HFF-Myc (cell line): ENCODE measurements at places on chromosomes 3 and 15.

GRCh38 chr3:197027151-197027895 is 2.3 kb downstream of the MELTF start:
- DNase-seq: no peak

- DNase-seq: no peak
These were observed 207.5 kb upstream of the ADAMTS9 start for GRCh38 chr3:64895106-64895990.

DNA sequence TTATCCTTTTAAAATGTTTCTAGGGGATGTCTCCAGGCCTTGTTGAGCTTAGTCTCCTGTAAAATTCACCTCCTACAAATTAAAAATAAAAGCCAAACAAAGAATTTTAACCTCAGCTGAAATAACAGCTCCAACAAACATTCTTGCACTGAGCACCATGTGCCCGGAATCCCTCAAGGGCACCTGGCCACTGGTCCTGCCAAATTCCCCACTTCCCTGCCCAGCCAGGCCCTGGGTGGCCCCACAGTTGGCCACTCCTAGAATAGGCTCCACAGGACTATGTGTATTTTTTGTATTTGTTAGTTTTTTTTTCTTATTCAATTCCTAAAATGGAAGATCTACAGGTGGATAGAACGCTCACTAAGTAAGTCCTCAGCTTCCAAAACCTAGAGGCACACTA is 33.1 kb upstream of the PLA2G4E start:
- no peak for DNase-seq

GRCh38 chr15:47717036-47717612 is at the start of gene SEMA6D:
SEMA6D (plus strand) TSS chr15:47717505; CDS start chr15:47759799, 42,294 bp downstream.
- DNase-seq: peak; percentile 36

DNA sequence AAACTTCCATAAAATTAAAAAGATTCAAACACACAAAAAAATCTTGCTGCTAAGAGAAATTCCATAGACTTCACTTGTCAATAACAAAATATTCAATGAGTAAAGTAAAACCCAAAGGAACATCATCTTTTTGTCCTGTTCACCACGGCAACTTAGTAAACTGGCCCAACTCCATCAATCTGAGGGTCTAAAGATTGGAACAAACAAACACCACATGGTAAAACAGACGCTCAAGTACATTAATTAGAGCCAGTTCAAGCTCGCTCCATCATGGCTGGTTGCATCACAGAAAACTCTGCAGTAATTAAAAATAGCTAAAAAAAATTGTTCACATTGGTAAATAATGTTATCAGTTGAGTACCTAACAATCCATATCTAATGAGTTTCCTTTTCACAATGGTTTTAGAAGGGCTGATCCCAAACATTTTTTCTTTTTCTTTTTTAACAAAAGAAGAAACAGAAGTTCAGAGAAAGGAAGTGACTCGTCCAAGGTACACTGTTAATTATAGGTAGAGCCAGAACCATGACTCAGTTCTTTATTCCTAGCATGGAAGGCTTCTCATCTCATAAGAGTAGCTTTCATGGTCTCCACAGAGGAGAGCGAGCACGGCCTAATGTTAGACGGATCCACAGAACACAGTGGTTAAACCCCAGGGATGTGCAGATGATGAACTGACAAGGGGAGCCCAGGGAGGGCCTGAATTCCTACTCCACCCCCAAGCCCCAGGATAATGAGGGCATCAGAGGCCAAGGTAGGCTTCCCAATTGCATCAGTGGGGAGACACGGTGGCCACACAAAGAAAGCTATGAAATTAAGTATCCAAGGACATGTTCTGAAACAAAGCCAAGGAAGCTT is 79.2 kb upstream of the ARHGEF3 start:
- DNase-seq: no peak

DNA sequence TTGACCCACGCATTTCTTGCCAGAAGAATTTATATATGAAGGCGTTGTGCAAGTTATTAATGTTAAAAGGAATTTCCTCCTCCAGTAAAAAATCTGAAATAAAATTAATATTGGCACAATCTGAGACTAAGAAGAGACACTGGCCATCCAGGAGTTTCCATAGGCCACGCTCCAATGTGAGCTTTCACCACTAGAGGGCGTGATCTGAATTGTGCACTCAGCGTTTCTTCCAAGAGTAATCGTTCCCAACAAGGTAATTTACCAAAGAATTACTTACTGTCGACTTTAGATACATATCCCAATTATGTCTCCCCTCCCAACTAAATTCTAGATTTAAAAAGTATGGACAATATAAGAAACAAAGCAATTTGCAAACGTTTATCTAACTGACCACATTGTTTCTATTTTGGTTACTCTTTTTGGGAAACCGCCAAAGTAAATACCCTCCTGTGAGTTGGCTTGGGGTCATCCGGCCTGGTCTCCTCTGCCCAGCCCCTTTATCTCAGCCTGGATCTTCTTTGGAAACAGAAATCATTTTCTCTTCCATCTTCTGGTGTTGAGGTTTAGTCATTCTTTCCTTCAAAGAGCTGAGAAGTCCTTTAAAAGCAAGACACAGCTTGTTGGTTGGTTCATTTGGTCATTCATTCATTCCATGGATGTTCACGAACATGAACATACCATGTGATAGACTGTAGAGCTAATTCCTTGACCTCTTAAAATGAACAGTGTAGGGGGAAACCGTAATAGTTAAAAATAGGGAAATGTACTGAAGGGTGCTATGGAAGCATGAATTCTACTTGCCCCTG is 26.2 kb downstream of the POLR2M start:
- peak; percentile 52 for DNase-seq

- DNase-seq: no peak
These were observed 32.8 kb downstream of the TMEM212 start for GRCh38 chr3:171875923-171876412.

GRCh38 chr3:30768703-30769550 is 125.5 kb downstream of the GADL1 start:
- DNase-seq: peak; percentile 30

GRCh38 chr15:82810890-82811426 is 1.5 kb downstream of the WHAMM start:
- DNase-seq: no peak

DNA sequence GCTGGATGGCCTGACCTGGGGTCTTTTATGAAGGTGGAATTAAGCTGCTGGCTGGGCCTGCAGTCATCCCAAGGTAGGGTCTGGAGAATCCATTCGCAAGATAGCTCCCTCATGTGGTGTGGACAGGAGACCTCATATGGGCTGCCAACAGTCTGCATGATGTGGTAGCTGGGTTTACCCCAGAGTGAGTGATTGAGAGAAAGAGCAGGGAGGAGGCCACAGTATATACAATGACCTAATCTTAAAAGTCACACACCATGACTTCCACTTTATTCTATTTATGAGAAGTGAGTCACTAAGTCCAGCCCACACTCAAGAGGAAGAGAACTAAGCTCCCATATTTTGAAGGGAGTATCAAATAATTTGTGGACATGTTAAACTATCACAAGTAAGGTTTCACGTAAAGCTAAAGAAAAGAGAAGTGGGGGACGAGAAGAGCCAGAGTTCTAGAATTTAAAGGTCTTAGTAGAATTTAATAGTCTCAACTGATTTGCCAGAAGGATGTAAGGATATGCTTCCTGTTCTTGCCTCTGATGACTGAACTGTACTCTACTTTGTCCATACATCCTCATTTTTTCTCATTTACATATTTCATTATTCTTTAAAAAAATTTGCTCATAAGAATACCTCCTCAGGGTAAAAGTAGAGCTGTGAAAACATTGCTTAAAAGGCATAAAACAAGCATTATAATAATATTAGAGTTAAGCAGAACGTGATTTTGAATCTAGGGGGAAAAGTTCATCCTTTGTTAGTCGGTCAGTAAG is 184.4 kb downstream of the PEX5L start:
- DNase-seq: no peak

- DNase-seq: no peak
These were observed 10.5 kb upstream of the GADL1 start for GRCh38 chr3:30904996-30905395.

DNA sequence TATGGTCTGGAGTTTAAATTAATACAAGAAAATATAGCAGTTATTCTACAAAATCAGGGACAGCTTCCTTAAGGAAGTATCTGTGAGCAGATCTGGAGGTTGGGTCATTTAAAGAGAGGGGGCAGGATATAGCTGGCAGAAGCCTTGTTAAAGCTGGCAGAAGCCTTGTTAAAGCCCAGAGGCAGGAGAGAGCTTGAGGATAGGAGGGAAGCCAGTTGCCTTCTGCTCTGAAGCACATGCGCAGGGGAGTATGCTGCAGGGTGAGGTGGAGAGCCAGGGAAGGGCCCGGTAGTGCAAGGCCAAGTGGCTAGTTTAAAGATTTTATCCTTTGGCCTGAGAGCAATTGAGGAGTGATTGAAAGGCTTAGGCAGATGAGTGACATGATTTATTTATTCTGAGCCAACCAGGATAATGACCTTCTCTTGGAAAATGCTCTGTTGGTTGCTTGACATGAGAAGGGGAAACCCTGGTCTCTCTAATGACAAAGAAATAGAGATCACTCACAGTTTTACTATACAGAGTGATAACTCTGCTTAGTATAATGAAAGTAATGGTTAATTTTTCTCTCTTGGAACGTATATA is 3.9 kb downstream of the EAF1 start:
- no peak for DNase-seq

DNA sequence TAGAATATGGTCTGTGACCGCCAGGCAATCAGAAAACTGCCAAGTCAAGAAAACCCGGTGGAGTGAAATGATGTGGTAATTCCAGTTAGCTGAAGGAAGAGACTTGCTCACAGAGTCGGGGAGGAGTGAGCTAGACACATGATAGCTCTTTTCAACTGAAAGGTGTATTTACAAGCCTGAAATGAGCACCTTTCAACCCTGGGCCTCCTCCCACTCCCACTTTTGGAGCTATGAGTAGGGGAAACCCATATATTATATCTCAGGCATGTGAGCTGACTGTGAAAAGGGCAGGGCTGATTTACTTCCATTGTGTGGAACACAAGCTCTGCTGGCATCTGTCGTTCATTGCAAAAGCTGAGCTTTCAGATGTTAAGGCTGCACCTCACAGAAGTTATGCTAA is 960.2 kb downstream of the TUSC7 start:
- no peak for DNase-seq

GRCh38 chr3:138818185-138818860 is 16.4 kb downstream of the PIK3CB start:
- DNase-seq: no peak

DNA sequence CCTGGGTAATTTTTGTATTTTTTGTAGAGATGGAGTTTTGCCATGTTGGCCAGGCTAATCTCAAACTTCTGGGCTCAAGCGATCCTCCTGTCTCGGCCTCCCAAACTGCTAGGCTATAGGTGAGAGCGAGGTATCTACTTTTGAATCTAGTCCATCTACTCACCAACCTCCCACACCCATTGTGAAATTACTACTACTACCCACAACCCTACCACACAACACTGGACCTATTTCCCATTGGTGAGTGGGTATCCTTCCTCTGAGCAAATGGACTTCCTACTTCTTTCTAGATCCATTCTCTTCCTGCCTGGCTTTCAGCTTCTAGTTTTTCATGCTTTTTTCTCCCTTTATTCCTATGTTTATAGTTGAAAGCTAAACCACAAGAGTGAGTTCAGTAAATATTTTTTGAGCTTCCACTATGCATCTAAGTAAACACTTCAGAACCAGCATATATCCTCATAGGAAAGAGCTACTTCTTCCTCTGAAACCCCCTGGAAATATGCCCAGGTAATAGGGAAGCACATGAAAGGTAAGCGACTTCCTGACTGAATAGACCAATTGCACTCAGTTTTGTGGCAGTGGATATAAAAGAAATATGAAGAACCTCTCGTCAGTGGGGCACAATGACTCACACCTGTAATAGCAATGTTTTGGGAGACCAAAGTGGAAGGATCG is 39.1 kb downstream of the MYO1E start:
- DNase-seq: no peak

- DNase-seq: no peak
These were observed 87.5 kb downstream of the RPL39L start for GRCh38 chr3:187051724-187052366.

DNA sequence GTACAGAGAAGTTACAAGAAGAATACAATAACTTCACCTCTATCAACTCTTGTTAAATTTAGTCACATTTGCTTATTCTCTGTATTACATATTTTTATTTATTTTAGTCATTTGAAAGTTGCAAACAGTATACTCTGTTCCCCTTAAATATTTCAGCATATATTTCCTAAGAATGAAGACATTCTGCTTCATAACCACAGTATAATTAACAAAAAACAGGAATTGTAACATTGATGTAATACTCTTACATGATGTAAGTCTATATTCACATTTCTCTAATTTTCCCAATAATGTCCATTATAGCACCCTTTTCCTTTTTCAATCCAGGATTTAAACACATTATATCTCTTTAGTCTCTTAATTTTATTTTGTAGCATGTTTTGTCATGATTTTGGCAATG is 112.0 kb downstream of the AKAP13 start:
- DNase-seq: no peak

- DNase-seq: no peak
These were observed 190.1 kb upstream of the LPP start for GRCh38 chr3:187963677-187964385.

DNA sequence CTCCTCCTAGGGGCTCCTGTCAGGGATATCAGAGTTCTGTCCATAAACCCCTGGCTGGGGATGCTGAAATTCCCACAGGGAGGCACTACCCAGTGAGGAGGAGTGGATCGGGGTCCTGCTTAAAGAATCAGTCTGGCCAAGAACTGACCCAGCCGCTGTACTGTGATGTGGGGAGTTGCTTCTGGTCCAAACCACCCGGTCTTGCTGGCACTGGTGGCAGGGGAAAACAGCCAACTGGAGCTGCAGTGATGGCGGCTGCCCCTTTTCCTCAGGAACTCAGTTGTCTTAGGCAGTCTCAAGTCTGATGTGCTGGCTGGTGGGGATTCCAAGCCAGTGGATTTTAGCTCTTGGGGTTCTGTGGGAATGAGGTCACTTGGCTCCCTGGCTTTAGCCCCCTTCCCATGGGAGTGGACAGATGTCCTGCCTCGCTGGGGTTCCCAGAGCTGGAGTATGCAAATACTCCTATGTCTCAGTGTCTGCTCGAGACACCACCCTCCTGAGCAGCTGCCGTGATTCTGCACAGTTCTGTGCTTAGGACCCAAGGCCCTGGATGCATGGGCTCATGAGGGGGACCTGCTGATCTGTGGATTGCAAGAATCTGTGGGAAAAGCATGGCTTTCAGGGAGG is 97.1 kb downstream of the SLC25A26 start:
- no peak for DNase-seq

DNA sequence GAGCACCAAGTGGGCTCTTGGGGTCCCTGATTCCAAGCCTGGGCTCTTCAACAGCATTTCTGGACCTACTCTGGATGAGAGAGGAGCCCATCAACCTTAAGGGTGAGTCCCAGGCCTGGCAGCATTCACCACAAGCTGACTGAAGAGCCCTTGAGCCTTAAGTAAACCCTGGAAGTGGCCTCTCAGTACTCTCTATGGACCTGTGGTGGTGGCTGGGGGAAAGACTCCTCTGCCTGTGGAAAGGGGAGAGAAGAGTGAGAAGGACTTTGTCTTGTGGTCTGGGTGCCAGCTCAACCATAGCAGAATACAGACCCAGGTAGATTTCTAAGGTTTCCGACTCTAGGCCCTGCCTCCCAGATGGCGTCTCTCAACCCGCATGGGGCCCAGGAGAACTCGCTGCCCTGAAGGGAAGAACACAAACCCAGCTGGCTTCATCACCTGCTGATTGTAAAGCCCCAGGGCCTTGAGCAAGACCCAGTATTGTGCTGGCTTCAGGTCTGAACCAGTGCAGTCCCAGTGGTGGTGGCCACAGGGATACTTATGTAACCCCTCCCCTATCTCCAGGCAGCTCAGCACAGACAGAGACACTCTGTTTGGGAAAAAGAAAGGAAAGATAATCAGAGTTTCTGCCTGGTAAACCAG is 71.4 kb downstream of the TFDP2 start:
- no peak for DNase-seq
